ENCODE measurements at places on chromosomes 3 and 15. TPM values are rescaled to one million over a fixed set of nuclear protein-coding genes. Genes with fewer than 3 reads are reported as not detected.

DNA sequence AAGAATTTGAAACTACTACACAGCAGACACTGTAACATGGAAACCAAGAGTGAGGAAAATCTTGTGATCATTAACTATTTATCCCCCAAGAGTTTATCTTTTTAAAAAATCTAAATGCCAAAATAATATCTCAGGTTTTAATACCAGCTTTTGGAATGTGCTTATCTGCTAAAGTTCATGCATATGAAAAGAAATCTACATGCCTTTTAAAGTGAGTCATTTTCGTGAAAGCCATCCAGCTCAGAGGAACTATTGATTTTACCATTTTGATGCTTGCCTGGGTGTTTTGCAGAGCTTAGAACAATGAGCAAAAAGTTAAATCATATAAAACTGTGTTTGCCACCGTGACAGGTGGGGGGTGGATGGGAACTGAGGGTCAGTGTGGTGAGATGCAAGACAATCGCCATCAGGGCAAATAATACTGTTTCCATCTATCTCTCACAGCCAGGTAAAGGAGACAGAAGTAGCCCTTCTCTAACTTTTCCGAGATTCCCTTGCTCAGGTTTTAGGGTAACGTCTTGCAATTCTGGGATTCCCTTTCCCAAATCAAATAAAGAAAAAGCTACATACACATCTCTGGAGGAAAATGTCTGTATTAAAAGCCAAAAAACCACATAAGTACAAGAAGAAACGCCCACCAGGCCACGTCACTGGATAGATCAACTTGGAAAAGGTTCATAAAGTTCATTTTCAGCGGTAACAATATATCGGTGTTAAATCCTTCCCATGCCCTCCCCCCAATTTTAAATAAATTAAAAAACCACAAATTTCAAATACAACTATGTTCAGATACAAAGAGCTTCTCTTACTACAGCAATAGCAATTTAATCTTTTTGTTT is 2.0 kb downstream of the TMEM158 start:
- no peak for DNase-seq

DNA sequence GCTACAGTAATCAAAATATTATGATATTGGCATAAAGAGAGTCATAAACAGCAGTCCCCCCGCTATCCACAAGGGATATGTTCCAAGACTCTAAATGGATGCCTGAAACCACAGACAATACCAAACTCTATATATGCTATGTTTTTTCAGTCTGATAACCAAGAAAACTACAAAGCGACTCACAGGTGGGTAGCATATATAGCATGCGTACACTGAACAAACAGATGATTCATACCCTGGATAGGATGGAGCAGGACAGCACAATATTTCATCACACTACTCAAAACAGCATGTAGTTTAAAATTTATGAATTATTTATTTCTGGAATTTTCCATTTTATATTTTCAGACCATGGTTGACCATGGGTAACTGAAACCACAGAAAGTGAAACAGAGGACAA is 87.0 kb upstream of the PPP2R3A start:
- DNase-seq = no peak

DNA sequence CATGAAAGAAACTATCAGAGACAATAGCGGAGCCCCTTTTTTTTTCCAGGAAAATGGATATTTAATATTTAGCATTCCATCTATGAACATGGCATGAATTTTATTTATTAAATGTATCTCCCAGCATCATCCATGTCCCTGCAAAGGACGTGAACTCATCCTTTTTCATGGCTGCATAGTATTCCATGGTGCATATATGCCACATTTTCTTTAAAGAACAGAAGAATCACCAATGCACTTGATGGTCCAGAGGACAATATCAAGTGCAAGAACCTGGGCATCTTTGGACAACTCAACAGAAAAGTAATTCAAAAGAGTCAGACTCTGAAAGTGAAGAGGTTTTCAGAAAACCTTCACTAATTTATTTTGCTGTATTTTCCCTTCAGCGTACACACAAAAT is 133.0 kb upstream of the SLC7A14 start:
- DNase-seq = no peak

GRCh38 chr3:64108784-64109317 is 85.6 kb upstream of the PSMD6 start:
- no peak for DNase-seq

GRCh38 chr3:188046561-188047211 is 107.3 kb upstream of the LPP start:
- no peak for DNase-seq

KLHDC8B gene
- total RNA-seq = 1.6 TPM

PARP14 gene
- total RNA-seq = 29.0 TPM

All from CD4-positive, alpha-beta T cell (primary cell).